Femur (tissue), 1 donor: ENCODE measurements at places on chromosomes 16 and 17.

GRCh38 chr16:88196471-88197400 is 186.0 kb upstream of the ZNF469 start:
- no peak for DNase-seq

- peak; percentile 81 for DNase-seq
Observed at GRCh38 chr16:84228256-84228838, 11.5 kb downstream of the KCNG4 start.

DNA sequence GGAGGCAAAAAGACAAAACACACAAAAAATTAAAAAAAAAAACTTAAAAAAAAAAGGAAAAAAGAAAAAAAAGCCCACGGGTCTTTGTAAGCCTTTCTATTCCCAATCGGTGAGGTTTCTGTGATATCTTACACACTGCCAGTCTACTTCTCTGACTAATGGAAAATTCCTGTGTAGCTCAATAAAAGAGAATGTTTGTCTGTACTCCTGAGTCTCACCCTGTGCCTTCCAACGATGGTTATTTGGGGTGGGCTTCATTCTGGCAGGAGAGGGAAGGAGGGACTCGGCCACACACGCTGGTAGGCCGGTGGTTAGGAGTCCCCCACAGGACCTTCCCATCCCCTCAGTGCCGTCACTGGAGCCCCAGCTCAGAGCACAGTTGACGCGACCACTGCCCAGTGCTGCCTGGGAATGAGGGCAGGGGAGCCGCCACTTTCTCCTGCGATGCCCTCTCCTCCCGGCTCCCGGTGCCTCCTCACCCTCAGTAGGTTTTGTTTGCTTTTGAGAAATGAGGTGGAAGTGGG is 68.0 kb downstream of the AMFR start:
- DNase-seq, result peak; percentile 43

GRCh38 chr17:17557796-17558195 is 33.7 kb downstream of the PEMT start:
- no peak for DNase-seq

GRCh38 chr17:27294689-27295630 is 1.0 kb downstream of the WSB1 start:
- peak; percentile 82 for DNase-seq

DNA sequence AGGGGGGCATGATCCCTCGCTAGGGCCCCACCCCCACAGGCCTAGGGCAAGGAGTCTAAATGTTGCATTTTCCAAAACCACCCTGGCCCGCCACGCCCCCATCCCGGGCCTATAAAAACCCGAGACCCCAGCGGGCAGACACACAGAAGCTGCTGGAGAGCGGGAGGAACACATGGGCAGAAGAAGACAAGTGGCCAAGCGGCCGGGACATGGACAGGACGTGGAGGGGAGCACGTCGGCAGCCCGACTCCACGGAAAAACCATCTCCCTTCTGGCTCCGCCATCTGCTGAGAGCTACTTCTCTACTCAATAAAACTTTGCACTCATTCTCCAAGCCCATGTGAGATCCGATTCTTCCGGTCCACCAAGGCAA is 34.1 kb upstream of the ENPP7 start:
- DNase-seq, result peak; percentile 24

DNA sequence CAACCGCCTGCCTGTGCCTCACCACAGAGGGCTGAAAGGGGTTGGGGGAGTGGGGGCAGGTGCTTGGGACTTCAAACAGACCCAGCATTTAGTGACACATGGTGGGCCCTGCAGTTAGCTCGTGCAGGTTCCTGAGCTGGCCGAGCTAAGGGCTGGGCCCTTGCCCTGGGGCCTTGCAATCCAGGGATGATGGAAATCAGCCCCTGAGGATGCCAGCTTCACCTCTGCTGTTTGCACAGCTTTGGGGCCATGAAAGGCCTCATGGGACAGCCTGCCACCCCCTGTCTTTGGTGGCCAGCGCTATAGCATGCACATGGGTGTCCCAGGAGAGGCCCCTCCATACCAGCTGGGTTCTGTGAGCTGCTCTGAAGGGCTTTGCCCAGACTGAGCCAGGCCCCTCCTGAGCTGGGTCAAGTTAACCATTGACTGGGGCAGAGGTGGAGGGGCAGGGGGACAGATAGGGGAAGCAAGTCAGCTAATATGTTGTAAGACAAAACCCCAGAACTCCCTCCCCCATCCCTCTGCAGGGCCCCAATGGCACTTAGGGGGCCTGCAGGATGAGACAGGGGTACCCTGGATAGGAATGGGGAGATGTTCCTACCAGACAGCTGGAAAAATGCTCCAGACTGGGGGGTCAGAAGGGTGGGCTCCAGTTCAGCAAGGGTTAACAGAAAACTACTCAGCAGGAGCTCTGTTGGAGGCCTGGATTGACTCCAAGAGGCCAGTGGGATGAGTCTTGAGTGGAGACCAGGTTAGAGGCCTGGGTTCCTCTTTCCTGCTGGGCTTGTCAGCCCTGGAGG is 692 bp downstream of the PRR15L start:
- DNase-seq, result no peak

GRCh38 chr17:74464730-74465377 is 1.6 kb upstream of the CD300A start:
- no peak for DNase-seq

DNA sequence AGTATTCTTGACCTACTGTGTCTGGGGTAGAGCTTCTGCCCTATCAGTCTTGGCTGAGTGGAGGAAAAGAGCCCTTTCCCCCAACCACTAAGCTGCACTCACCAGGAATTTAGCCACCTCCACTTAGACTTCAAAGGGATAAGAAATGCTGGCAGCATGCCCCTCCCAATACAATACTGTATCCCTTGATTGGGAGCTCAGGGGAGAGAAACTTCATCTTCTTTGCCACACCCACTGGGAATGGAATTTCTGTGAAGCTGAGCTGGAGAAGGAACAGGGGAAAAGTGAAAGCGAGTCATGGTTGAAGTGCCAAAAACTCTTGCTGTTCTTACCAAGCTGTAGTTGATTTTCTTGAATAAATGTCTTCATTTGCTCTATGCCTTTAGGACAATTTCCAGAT is 68.8 kb downstream of the CEP112 start:
- no peak for DNase-seq

GRCh38 chr16:57092786-57093411 is 516 bp downstream of the CPNE2 start:
- DNase-seq, result peak; percentile 66

GRCh38 chr16:20918486-20919239 is 18.1 kb downstream of the LYRM1 start:
- DNase-seq, result peak; percentile 56

GRCh38 chr17:47676199-47676472 is 17.8 kb upstream of the TBKBP1 start:
- DNase-seq, result no peak

DNA sequence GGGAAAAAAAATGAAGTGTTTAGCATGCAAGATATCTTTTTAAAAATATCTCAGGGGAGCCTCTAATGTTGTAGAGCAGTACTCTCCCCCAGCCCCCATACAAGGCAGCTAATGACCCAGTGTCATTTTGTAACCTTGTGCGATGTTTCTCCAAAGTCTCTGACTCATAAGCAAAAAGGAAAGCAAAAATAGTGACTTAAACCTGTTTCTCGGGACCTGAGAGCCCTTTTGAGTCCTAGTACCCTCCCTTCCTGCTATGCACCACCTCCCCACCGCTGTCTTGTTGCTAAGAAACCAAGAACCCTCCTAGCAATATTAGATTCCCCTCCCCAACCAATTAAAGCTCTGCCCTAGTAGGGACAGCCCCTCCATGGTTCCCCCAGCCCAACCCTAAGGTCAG is 2.8 kb downstream of the MYCBPAP start:
- no peak for DNase-seq

DNA sequence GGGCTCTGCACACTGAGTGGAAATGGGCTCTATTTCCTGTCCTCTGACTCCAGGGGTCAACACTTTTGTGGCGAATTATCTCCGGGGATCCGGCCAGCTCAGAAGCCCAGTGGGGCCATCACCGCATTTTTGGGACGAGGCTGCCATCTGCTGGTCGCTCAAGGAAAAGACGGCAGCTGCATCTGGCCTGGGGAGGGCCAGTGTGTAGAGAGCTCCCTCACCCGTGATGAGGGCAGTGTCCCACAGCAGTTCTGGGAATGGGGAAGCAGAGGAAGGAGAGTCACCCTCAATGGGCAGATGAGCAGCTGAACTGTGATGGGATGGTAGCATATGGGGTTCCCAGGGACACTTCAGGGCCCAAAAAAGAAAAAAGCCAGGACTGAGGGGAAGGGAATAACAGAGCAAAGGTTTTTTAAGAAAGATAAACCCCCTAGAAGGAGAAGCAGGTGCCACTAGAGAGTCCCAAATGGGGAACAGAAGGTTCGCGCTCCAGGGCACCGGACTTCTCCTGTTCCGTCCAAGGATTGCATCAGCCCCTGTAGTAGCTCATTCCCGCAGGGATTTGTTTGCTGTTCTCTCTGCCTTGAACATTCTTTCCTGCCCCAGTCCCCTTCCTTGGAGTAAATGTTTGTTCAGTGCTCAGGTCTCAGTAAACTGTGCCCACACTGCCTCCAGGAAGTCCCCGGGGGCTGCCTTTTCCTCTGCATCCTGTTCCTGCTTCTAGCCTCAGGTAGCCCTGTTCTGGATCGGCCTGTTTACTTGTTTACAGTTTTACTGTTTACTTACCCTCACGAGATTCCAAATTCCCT is 9.3 kb upstream of the ABCC12 start:
- DNase-seq, result peak; percentile 74

- DNase-seq, result peak; percentile 95
Observed at GRCh38 chr17:10114931-10115535, 83.4 kb downstream of the GAS7 start.

DNA sequence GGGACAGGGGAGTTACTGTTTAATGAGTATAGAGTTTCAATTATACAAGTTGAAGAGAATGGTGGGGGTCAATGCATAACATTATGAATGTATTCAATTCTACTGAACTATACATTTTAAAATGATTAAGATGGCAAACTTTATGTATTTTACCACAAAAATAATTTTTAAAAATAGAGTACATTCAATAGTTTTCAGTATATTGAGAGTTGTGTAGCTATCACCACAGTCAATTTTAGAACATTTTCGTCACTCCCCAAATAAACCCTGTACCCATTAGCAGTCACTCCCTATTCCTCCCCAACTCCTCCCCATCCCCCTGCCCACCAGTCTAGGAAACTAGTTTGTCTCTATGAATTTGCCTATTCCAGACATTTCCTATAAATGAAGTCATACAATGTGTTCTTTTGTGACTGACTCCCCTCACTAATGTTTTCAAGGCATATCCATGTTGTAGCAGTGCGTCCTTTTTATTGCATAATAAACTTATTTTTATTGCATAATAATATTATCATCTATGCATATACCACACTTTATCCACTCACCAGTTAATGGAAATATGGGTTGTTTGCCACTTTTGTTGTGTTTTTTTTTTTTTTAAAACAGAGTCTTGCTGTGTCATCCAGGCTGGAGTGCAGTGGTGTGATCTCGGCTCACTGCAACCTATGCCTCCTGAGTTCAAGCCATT is 52.5 kb upstream of the ERN1 start:
- DNase-seq, result no peak

GRCh38 chr16:68740628-68741346 is 3.7 kb downstream of the CDH1 start:
- no peak for DNase-seq

DNA sequence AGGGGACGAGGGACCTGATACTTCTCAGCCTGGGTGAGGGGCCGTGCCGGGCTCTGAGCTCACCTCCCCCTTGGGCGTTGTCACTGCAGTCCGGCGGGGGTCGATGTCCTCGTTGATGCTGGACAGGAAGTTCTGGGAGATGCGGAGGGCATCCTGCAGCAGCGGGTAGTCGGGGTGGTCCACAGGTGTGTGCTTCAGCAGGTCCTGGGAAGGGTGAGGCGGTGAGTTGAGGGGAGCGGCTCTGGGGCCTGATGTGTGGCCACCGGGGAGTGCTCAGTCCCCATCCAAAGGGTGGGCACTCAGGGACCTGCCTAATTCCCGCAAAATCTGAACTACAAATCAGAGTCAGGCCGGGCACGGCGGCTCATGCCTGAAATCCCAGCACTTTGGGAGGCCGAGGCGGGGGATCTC is 75.6 kb downstream of the TIMM22 start:
- peak; percentile 12 for DNase-seq

- DNase-seq, result peak; percentile 33
Observed at GRCh38 chr17:83064732-83065659, 14.4 kb upstream of the METRNL start.

DNA sequence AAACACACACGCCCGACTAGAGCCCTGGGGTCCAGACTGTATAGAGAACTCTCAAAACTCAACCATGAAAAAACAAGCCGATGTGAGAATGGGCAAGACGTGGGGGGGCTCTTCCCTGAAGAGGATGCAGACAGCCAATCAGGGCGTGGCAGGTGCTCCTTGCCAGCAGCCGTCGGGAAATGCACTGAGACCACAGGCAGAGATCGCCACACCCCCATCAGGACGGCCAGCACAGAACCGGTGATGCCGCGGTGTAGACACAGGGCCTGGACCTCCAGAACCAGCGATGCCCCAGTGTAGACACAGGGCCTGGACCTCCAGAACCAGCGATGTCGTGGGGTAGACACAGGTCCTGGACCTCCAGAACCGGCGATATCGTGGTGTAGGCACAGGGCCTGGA is 169.2 kb downstream of the LAT start:
- DNase-seq, result no peak

- DNase-seq, result no peak
Observed at GRCh38 chr16:17431012-17431411, 39.7 kb downstream of the XYLT1 start.

DNA sequence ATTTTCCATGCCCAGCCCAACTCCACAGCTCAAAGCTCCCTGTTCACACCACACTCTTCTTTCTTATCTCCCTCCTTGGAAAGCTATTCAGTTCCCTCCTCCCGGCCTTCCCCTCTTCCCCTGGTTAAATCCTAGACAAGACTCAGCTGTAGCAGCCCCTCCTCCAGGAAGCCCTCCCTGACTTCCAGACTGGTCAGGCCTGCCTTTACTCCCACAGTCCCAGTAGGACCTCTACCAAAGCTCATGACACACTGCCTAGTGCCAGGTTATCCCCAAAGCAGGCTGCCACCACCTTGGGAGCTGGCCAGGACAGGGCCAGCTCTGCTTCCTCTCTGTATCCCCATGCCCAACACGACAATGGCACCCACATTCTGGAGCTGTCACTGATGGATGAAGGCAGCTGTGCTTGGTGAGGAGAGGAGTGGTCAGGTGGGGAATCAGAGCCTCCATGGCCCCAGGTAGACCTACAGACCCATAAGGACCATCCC is 50.0 kb downstream of the BEAN1 start:
- DNase-seq, result peak; percentile 10

- DNase-seq, result no peak
Observed at GRCh38 chr16:58269526-58269925, 25.3 kb downstream of the PRSS54 start.

- DNase-seq, result no peak
Observed at GRCh38 chr16:84091460-84091859, 25.3 kb downstream of the MBTPS1 start.

- peak; percentile 53 for DNase-seq
Observed at GRCh38 chr17:29143894-29144293, 36.3 kb downstream of the MYO18A start.

- no peak for DNase-seq
Observed at GRCh38 chr17:73690676-73691075, 46.4 kb upstream of the SDK2 start.

GRCh38 chr16:12674071-12674470 is 129.6 kb downstream of the CPPED1 start:
- no peak for DNase-seq

- DNase-seq, result no peak
Observed at GRCh38 chr16:5447734-5448133, 350.1 kb upstream of the EEF2KMT start.

GRCh38 chr17:37259030-37259735 is 116.6 kb upstream of the C17orf78 start:
- DNase-seq, result no peak

- no peak for DNase-seq
Observed at GRCh38 chr17:28948342-28948741, 3.0 kb downstream of the PHF12 start.
